CD4-positive, alpha-beta T cell treated with Interferon gamma for 1 hour (primary cell): ENCODE measurements at places on chromosomes 5 and 9.

GRCh38 chr5:144711172-144711571 is 540.5 kb downstream of the KCTD16 start:
- no peak for DNase-seq

GRCh38 chr5:136108180-136108611 is 24.4 kb upstream of the SMAD5 start:
- DNase-seq, result no peak

DNA sequence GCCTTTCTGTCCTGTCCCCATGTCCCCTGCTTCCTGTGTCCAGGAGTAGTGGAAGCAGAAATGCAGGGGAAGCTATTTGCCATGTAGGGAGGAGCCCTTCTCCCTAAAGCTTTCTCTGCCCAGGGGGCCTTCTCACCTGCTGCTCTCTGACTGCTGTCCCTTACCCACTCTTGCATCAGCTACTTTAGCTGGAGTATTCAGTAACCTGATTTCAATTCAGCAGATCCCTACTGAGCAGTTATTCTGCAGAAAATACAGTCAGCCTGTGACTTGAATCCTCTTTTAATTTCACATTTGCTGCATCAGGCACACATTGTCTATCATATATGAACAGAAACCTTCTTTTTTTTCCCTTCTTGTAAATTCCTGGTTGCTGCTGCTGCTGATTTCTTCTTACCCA is 90.4 kb downstream of the MVB12B start:
- DNase-seq, result no peak

GRCh38 chr5:141704782-141705297 is 22.8 kb upstream of the ARAP3 start:
- DNase-seq, result no peak

GRCh38 chr9:89502038-89502601 is 4.2 kb upstream of the SEMA4D start:
- peak; percentile 69 for DNase-seq

DNA sequence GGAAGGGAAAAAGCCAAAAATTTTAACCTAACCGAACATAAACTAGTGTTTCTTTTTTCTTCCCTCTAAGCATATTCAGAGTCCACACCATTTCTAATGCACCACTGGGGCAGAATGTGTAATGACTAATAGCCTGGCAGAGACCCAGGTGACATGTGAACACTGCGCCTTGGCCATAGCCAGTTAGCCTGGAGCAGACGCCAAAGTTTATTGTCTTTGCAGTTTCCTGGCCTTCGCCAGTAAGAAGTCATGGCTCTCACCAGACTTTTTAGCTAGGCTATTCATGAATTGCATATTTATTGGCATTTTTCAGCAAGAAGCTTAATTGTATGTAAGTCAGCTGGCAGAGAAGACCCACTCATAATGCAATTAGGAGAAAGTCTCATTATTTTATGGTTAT is 182.8 kb upstream of the SLC27A6 start:
- no peak for DNase-seq

- no peak for DNase-seq
Observed at GRCh38 chr5:14812166-14812565, 59.4 kb downstream of the ANKH start.

- no peak for DNase-seq
Observed at GRCh38 chr5:15634591-15635288, 134.8 kb downstream of the FBXL7 start.

DNA sequence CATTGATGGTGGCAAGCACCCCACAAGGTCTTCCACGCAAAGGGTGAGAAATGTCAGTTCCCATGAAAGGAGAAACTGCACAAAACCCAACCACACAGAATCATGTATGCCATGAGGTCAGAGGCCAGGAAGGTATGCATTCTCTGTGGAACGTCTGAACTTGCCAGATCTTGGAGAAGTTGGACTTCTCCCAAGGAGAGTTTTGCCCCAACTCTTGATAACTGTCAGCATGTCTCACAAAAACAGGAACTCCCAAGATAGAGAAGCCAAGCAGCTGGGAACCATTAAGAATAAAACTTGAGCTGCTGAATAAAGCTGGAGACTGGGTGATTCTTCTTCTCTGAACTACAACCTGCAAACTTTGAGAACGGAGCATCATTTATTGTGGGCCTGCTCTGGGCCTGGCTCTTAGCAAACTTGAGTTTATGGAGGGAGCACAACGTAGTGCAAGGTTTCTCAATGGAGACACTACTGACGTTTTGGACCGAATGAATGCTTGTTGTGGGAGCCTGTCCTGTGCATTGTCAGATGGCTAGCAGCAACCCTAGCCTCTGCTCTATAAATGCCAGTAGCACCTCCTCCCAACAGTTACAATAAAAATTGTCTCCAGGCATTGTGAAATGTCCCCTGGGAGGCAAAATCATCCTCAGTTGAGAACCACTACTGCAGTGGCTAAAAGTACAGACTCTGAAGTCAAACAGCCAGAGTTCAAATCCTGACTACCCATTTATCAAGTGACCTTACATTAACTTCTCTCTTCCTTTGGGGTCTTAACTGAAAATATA is 193.5 kb downstream of the ACTL7B start:
- DNase-seq, result no peak
